Stimulated activated CD4-positive, alpha-beta T cell treated with anti-CD3 and anti-CD28 coated beads, Interleukin-4, amount 100 ng/mL, for 48 hours (primary cell): ENCODE measurements at places on chromosomes 1 and 21.

DNA sequence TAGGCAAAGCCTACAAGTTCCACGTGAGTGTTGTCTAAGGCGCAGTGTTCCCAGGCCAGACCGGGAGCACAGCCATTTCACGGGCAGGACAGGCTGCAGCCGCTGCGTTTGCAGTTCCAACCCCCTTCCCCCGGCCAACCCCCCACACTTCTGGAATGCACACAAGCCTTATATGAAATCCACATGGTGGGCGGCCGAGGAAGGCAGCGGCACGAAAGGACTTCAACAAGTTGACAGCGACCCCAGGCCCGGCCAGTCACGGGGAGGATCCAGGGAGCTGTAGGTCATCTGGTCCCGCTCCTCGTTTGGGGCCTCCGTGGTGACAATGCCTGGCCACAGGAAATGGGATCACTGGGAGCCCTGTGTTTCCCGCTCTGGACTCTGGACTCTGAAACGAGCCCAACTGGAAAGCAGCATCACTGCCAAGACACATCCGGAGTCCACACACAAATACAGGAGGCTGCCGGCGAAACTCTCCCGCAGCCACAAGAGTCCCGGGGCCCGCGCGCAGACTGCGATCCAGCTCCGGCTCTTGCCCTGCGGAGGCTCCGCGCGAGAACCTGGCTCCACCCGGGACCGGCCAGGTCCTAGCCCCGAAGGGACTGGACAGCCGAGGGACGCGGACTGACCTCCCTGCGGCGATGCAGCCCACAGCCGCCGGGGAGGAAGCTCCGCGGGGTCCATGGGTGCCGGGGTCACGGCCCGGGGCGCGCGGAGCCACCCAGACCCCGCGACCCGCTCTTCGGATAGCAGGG, 794 bp downstream of the NID1 start:
- peak; percentile 6 for DNase-seq

GRCh38 chr21:31520561-31521098, 138.9 kb upstream of the SOD1 start:
- no peak for DNase-seq

- DNase-seq = no peak
Measured at GRCh38 chr1:21435646-21436487, 4.1 kb upstream of the NBPF3 start.

DNA sequence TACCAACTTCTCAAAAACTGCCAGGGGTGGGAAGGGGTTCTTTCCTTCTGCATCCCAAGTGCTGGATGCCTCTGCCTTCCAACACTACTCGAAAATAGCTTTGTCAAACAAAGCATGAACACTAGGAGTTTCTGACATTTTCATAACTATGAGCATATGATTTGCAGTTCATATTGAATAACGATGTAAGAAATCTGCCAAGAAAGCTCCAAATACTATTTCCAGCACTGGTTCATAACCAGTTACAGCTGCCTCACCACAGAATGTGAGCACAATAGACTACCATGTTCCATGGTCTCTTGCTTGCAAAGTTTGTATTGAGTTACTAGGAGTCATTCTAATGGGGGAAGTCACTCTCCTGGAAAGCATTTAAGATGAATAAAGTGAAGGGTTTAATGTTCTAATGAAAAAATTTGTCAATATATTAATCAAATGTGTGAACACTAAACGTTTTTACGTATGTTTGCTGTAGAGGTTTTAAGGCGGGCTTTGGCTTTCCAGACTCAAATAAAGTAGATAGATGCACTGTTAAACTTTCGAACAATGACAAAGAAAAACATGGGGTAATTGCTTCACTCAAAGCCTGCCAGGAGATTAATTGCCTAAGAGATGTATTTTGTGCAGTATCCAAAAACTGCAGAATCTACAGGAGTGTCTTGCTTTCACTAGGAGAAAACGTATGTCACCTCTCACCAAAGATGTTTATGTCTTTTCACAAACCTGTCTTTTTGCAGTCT, 78.6 kb upstream of the UBE2U start:
- DNase-seq = no peak

GRCh38 chr1:61842036-61842435, 99.8 kb downstream of the PATJ start:
- DNase-seq = no peak

- DNase-seq = no peak
Measured at GRCh38 chr1:35640380-35641232, 720 bp downstream of the PSMB2 start.

DNA sequence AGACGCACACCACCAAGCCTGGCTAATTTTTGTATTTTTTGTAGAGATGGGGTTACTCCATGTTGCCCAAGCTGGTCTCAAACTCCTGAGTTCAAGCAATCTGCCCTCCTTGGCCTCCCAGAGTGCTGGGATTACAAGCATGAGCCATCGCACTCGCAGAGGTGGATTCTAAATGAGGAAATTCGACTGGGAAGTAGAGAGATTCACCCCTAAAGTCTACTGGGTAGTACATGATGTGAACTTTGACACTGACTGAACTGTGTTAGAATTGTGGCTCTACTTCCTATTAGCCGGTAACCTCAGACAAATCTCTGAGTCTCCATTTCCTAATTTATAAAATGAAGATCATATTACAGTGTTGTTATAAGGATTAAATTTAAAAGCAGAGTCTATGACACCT, 276.0 kb upstream of the NR5A2 start:
- no peak for DNase-seq

DNA sequence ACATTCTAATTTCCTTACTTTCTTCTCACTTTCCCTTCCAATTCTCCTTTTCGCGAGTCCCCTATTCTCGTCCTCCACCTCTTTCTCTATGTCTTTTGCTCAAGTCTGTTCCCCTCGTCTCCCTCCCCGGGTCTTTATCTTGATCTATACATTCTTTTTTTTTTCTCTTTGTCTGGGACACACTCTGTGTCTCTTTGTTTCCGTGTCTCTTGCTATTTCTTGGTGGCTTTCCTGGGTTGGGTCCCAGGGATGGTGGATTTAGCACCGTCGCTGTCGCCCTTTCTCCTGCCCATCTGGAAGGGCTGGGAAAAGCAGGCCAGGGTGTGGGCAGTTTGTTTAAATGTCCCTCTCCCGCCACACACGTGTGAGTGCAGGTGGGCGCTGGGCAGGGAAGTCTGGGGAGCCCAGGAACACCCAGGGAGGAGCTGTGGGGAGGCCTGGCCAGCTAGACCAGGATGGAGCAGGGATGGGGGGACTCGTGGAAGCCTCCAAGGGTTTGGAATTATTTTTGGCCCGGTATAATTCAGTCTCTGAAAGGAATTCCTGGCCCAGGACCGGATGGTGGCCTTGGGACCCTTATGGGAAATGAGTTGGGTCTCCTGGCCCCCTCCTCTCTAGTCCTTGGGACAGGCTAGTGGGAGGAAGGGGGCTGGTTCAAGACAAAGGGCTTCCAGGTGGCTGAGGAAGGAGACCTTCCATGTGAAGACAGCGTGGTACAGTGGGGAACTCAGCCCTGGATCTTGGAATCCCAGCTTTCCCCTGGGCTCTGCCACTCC, 9.5 kb upstream of the ID3 start:
- no peak for DNase-seq

DNA sequence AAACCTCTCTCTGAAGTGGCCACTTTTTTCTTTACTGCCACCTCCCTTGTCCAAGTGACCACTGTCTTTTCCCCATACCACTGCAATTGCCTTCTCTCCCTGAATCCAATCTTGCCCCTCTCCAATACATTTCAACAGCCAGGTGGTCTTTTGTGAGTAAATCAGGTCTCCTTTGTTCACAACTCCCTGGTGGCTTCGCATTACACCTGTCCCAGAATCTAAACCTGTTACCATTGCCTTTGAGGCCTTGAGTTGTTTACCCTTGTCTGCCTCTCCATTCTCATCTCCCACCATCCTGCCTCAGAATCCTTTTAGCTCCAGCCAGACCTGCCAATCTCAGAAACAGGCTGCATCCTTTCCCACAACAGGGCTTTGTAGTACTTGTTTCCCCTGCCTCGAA, 21.8 kb upstream of the DYNLT5 start:
- no peak for DNase-seq

DNA sequence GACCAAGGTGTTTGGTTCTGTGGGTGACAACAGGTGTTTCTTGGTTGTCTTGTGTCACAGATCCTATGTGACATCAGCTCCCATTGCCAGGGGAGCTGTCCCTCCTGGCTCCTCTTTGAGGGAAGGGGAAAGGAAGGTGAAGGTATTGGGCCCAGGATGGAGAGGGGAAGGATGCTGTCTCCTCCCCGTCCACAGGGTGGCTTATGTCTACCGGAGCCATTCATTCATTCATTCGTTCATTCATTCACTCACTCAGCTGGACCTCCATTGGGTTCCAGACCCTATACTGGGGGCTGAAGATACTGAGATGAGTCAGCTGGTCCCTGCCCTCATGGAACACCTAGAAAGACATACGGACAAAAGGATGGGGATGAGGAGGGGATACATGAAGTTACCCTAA, 38.9 kb downstream of the EPHB2 start:
- no peak for DNase-seq

DNA sequence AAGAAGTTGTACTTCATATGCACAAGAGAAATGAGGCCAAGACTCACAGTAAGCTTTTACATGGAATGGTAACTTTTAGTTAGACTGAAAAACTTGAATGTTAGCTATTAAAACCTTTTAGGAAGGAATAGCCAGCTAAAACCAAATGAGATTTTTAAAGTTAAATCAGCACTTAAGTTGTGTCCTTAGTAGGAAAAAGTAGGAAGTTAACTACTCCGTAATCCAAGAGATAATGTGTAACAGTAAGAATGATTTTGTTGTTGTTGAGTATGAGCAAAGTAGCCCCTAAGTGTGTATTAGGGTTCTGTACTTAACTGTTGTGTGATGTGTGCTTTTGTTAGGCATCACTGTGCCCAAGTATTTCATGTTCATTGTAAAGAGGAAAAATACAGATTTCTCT, 13.2 kb downstream of the TARDBP start:
- DNase-seq = no peak

- no peak for DNase-seq
Measured at GRCh38 chr1:86277936-86278335, 118.2 kb downstream of the ODF2L start.
